ENCODE measurements at places on chromosomes 1 and 21.
A peak's percentile ranks its signal among the peaks of the same experiment; 100 is the strongest.

- no peak for DNase-seq
These were observed 5.4 kb downstream of the TRIM62 start for GRCh38 chr1:33176362-33176850.

- DNase-seq: no peak
These were observed 143.2 kb downstream of the PBX1 start for GRCh38 chr1:164702216-164702615.

DNA sequence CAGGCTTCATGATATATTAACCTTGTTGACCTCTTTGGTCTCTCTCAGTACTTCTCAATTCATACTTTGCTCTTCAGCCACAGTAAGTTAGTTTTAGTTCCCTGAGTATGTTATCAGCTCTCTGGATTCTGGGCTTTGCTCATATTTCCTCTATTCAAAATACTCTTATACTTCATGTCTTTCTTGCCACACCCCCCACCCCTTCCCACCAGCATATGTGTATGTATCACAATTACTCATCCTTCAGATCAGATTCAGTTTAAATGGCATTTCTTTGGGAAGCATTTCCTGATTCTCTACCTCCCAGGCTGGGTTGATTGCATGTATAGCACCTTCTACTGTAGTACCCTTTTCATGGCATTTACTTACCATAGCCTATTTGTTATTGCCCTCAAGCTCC lies 28.3 kb downstream of the SLC30A7 start:
- no peak for DNase-seq

DNA sequence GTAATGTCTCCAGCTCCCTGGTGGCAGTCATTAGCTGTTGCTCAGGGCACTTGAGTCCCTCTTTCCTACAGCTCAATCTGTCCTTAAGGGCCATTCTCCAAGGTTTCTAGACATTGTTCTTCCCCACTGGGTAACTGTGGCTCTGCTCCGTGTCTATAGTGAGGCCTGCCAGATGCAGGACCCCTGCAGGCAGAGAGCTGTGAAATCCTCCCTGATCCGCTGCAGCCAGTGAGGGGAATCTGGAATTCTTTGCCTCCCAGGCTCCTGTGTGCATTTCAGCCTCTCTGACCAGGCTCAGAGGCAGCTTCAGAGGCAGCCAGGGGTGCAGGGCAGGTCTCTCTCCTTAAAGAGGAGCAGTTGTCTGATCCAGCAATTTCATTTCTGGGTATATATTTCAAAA lies 14.4 kb upstream of the IGSF21 start:
- DNase-seq: no peak

GRCh38 chr1:9073143-9073542 lies 3.7 kb upstream of the SLC2A5 start:
- no peak for DNase-seq

DNA sequence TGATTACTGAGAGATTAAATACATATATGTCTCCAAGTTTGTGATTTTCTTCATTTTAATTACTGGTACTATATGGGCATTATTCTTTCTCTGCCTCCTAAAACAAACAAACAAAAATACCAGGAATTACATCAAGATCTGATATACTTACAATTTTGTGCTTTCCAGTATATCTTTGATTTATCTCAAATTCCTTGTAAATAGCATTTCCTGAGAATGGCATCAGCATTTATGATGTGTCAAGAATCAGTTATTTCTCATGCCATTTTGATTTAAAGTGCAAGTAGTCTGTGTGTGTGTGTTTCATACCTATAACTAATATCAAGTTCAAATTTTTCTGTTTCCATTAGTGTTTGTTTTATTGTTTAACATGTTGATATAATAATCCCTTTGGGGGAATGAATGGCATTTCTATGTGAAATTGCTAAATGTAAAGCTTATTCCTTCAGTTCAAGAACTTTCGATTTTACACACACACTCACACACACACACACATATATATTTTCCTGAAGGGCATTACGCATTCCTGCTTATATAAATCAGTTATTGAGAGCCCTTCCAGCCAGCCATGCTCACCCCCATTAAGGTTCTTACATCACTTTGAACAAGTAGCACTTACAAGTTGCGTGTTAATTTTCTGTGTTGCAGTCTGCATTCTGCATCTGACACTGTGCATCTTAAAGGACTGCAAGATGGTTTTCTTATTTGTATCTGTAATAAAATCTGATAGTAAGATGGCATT lies 102.7 kb downstream of the NEK7 start:
- no peak for DNase-seq

DNA sequence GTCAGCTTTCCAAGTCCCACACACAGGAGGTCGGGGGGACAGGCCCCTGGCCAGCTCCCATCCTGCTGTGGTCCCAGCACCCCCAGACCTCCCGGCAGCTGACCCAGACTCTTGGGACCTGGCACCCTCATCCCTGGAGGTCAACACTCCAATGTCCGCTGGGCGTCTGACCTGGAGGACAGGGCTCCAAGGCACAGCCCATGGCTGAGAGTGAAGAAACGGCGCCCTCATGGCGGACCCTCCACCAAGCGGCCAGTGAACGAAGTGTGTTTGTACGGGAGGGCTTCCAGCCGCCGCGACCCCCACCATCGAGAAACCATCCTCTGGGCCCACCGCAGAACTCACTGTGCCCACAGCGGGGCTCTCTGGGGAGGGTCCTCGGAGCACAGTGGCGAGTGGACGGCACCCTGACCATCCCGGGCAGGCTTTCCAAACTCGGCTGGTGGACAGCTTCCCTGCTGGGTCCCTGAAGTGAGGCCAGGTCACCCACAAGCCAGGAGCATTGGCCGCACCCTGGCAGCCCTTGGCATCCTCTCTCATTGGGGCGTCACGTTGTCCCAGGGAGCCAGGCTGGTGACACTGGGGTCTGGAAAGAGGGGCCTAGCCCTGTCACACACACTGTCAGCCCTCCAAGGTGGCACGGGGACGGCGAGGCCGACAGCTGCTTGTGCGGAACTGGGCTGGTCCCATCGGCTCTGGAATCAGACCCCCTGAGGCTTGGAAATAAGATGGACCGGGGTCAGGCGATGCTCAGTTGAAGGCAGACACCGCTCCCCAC lies 47.8 kb upstream of the COL6A2 start:
- DNase-seq: no peak

- DNase-seq: no peak
These were observed 219.8 kb downstream of the NEGR1 start for GRCh38 chr1:72062584-72062983.

GRCh38 chr1:178485541-178485981 lies 11.2 kb downstream of the CLEC20A start:
- no peak for DNase-seq

DNA sequence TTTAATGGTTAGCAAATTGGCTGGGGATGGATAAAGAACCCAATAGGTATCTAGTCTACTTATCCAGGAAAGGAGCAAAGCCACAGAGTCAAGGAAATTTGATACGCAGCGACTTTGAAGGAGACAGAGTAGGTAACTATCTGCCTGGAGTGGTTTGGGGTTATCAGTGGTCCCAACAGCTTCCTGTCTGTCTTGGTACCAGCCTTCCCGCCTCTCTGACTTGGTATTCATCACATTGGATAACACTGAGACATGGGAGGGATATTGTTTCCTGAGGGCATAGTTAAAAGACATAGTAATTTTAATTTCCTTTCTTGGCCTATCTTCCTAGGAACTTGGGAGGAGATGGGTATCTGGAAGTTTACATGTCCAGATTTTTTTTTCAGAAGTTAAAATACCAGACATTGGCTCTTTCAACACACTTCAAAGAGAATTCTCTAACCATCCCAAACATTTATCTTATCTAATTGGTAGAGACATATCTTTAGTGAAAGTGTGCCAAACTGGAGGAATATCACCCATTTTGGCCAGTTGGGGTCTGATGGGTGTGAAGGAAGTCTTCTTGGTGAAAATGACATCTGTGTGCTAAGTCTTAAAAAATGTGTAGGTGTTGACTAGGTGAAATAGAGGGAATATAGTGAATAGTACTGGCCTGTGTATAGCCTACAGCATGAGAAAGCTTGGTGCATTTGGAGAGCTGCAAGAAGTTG lies 65.0 kb downstream of the RGS5 start:
- no peak for DNase-seq

- no peak for DNase-seq
These were observed 2.9 kb downstream of the ZBTB37 start for GRCh38 chr1:173871091-173871490.

- peak; percentile 33 for DNase-seq
These were observed 15.3 kb downstream of the CD2 start for GRCh38 chr1:116769561-116769977.

DNA sequence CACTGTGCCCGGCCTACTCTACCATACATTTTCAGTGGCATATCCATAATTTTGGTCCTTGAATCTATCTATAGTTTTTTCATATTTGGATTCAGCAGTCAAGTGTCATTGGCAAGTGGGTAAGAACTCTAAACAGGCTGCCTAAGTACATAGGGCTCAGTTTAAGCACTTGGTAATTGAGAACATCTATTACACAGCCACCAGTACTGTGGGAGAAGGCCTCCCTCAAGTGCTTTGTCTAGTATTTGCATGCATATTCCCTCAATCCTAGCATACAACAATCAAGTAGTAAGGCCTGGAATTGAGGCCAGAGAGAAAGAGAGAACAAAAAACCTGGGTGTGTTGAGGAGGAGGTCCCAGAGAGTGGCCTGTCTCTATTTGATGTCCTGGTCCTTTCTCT lies 325.2 kb downstream of the USP25 start:
- DNase-seq: no peak

DNA sequence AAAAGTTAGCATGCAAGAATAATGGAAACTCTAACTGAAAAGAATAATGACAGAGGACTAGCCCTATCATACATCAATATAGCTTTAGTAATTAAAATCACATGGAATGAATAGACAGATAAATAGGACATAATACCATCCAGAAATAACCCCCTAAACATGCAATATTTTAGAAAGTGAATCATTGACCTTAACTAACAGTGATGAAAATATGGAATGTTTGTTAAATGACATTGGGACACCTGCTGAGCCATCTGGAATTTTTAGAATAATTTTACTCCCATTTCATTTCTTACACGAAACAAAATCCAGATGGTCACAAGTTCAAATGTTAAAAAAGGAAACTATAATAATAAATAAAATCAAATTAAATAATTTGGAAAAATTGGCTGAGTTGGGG lies 53.1 kb upstream of the FMO3 start:
- no peak for DNase-seq

DNA sequence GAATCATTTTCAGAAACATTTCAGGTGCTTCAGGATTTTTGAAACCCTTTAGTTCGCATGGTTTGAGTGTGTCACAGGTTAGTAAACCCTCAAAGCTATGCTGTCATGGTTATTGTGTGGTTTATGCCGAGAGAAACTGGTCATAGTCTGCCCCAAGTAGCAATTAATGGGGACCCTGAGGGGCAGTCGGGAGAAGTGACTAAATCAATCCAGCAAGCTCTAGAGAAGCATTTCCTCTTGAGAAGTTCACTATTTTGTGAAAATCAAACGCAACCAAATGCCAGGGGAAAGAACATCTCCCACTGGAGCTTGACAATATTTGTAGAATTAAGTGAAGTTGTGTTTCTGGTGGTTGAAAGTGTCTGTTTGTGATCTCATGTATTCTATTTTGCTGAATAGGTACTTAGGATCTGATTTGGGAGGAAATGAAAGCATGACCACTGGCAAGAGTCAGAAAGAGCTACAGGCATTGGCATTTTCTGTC lies 63.0 kb upstream of the BACH1 start:
- DNase-seq: no peak

DNA sequence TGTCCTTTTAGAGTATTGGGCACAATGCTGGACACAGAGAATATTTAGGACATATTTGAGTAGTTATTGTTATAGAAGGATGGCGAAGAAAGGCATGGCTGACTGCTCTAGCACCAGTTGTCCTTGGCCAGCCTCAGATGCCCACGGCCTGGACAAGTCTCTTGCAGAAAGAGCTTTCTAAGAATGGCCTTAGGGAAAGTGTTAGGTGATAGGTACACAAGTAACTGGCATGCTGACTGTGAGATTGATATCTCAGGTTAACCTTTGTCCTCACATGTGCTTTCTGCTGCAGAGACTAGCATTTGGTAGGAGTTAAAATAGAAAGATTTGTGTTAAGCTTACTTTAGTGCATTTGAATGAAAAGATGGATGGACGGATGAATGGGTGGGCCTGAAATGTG lies 10.1 kb downstream of the SFT2D2 start:
- no peak for DNase-seq

DNA sequence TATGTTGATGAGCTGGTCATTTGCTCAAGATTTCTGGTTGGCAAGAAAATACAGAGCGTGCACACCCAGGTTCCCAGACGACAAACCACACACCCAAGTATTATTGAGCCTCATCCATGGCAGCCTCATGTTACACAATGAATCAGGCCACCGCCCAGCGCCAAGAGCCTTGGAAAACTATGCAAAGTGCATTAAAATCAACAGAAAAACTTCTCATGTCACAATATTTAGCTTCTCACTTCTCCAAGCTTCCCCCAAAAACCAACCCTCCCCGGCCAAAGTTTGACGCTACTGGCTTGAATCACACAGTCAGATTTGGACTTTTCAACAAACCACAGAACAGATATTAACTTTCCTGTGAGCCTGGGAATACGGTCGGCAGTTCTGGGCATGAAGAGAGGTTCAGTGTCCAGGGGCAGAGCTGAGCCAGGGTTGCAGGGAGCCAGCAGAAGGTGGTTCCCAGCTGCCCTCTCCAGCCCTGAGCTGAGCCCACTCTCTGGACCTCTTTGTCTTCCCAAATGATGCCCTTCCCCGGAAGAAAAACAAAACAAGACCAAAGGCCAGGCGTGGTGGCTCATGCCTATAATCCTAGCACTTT lies 71.1 kb downstream of the SETD4 start:
- no peak for DNase-seq

- DNase-seq: no peak
These were observed 160.6 kb upstream of the EDN2 start for GRCh38 chr1:41645062-41645461.

DNA sequence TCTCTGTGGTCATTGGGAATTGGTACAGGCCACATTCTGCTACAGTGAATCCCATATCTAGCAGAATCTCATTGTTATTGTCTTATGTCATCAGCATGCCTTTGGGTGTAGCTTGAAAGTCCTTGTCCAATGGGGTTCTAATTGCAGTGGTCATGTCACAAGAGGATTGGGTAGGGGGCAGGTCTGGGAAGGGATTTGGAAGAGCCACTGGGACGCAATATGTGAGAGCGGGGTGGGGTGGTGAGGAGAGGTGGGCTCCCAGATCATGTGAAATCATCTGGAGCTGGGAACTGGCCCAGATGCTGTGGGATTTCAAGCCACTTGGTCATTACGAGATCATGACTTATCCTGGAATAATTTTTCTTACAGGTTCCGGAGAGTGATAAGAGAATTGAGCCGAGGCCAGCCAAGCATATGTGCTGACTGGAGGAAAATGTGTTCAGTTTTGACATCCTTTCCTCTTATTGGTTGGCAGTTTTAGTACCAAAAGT lies 16.3 kb downstream of the CNIH3 start:
- no peak for DNase-seq

- DNase-seq: no peak
These were observed 76.5 kb upstream of the TSPAN2 start for GRCh38 chr1:115165776-115166175.

GRCh38 chr1:37765916-37766664 lies 1.2 kb upstream of the EPHA10 start:
- DNase-seq: no peak

DNA sequence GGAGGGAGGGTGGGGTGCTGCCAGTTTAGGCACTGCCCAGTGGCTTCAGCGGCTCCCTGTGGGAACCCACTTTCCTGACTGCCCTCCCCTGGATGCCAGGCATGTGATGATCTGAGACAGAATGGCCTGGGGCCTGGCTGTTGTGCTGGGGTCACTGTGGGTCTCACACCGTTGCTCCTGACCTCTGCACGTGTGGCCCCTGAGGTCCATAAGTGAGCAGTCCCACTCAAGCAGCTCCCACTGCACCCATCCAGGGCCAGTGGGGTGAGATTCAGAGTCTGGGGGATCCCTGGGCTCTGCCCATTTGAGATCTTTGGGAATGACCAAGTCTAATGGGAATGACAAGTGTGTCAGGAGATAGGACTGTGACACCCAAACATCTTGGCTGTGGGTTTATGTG lies 18.0 kb downstream of the PODN start:
- no peak for DNase-seq
